ENCODE measurements at places on chromosomes 11 and 22.

DNA sequence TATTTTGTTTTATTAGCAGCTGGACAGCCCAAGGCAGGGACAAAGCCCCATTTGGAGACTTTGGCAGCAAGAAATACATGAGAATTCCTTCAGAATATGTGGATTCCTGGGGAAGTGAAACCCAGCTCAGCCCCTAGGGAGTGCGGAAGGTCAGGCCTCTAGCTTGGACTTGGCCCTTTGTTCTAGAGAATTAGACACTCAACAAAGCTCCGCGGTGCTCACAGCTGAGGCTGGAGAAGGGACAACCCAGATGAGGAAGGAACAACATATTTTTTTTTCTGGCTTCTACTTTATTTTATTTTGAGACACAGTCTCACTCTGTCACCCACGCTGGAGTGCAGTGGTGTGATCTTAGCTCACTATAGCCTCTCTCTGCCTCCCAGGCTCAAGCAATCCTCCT lies 44.7 kb upstream of the SEPTIN5 start:
- DNase-seq, result no peak

DNA sequence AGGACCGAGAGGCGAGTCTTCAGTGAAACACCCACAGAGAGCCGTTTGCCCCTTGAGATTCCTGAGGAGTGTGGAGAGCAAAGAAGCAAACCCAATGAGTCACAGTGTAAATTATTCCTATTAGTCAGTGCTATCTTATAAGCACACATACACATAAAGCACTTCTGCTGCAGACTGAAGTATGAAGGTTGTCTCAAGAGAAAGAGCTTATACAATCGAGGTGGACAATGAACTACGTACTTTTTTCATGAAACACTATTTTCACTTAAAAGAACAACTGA lies 37.3 kb downstream of the GALNT18 start:
- DNase-seq, result no peak

GRCh38 chr11:2588809-2589537 lies 110.8 kb downstream of the KCNQ1OT1 start:
- DNase-seq, result no peak

DNA sequence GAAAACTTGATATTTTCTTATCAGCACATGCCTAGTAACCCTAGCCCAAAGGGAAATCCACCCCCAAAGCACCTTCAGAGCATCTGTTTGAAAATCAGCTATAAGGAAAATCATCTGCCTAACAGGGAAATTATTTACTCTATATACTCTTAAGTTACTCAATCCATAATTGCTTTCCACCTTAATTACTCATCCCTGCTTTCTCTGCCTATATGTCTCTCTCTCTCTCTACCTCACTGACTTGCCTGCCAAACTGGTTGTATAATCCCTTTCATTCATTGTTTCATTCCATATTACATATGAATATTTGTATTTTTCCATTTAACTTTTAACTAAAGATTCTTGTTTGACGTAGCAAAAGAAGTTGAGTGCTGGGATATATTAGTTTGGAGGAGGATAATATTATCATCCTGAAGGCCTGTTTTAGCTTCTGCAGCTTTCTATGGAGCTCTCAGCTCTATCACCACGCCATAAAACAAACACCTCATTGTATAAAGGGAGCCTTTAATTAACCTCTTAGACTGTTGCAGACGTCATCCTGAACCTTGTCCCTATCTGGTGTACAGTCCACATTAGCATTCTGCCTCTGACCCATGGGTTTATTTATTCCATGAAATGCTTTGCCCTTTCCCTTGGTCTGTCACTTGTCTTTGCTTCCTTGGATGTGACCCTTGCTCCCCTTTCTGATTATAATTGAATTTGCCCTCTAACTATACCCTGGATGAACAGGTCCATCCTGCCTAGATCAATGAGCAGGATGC lies 98.9 kb downstream of the INSC start:
- DNase-seq, result no peak

GRCh38 chr11:130389335-130389935 lies 39.0 kb downstream of the ADAMTS8 start:
- peak; percentile 27 for DNase-seq

GRCh38 chr11:83583757-83584366 lies 297.7 kb upstream of the CCDC90B start:
- DNase-seq, result no peak

DNA sequence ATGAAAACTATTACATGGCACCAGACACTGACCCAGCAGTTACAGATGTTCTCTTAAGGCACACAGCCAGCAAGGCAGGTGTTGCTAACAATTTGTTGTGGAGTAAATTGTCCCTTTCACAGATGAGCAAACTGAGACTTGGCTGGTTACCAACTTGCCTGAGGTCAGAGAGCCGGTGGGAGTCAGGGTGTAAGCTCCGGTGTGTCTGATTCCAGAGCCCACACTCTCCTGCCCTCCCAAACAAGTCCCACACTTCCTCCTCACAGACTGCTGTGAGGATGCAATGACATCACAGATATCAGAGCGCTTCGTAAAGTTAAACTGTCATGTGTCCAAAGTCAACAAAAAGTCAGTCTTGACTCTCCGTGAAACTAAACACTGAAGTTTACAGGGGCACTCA lies 12.5 kb downstream of the GDPD5 start:
- no peak for DNase-seq

GRCh38 chr11:9041747-9042146 lies 37.9 kb upstream of the NRIP3 start:
- DNase-seq, result no peak

DNA sequence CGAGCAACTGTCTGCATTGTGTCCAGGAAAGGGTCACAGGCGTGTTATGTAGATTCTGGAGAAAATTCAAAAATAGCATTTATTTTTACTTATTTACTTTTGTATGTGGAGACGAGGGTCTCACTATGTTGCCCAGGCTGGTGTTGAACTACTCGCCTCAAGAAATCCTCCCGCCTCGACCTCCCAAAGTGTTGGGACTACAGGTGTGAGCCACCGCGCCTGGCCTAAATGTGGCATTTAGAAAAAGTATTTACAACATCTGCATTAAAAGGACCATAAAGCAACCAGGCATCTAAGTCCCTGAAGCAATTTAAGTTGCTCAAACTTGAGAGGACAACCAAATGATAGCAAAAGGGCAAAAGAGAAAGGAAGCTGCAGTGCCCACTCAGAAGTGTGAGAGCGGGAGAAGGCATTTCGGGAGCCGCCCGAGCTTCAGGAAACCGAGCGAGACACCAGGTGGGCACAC lies 595 bp downstream of the TRIM66 start:
- DNase-seq, result no peak

DNA sequence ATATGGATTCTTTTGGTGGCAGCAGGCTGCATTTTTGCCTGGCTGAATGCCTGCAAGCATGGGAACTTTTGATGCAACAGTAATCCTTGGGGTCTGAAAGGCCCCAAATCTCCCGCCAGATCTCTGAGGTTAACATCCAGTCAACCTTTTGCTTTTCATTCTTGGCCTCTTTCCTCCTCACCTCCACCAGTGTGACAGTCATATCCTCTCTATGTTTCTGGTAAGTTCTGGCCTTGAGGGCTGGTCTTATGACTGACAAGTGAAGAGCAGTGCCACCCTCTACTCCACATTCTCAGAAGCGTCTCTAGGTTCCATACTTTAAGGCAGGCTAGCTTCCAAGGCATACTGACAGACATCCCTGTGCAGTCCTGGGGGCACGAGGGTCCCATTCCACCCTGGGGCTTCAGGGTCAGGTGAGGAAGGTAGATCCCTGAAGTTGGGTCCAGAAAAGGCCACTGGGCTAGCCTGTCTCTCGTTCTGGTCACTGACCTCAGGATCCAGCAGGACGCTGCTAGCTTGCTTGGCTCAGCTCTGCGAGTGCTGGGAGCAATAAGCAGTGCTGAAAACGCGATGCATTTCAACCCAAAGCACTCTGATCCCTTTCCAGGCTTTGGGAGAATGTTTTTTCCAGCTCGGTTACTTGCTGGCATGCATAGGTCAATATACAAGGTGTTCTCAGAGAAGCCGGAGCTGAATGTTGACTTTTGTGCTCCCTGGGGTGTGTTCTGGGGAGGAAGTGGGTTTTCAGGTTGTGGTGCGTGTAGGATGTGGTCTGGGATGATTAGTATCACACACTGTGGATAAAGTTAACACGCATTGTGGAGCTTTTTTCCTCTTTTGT lies 75.2 kb downstream of the PTPRJ start:
- peak; percentile 29 for DNase-seq

DNA sequence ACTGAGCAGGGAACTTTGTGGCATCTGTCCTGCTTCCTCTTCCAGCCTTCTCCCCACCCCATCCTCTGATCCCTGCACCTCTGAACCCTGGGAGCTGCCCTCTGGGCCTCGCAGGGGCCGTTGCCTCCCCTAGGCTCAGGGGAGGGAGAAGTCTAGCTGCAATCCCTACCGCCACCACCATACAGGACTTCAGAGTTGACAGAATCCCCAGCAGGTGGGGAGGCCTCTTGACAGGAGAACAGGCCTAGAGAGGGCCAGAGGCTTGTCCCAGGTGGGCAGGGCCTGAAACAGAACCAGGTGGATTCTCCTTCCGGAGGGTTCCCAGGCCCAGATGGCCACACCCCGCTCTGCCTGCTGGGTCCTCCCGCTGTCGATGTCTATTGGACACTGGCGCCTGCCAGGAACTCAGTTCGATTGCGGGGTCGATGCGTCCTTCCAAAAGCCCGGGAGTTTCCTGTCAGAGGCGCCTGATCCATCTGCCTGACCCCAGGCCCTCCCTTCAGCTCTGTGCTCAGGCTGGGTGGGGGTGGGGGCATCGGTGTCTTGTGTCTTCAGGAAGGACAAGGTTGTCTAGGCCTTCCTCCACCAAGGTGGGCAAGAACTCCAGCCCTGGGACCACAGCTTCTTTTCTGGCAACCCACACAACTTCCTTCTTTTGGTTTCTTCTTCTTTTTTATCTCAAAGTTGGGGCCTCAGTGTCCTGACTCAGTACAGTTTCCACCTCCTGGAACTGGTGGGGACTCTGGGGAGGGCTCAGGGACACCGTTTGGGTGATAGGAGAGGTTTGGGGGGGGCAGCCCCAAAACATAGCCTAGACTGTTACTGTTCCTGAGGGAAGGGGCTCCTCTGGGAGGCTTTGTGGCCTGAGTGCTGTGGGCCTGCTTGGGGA lies 6.4 kb downstream of the STARD10 start:
- no peak for DNase-seq

GRCh38 chr11:18061351-18061750 lies 15.3 kb upstream of the TPH1 start:
- no peak for DNase-seq

DNA sequence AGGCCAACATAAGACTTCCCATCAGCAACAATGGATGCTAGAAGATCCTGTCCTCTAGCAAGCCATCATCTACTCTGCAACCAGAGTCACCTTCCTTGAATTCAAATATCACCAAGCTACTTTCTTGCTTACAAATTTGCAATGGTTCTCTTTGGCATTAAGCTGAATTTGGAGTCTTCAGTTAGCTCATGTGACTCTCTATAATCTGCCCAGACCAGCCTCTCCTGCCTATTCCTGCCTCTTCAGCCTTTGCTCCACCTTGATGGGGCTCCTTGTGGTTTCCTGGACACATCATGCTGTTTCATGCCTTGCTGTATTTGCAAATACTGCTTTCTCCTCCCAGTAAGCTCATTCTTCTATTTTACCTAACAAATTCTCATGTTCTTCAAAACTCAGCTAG lies 82.3 kb downstream of the RASSF10 start:
- no peak for DNase-seq

GRCh38 chr11:34364102-34364501 lies 6.3 kb upstream of the ABTB2 start:
- no peak for DNase-seq

DNA sequence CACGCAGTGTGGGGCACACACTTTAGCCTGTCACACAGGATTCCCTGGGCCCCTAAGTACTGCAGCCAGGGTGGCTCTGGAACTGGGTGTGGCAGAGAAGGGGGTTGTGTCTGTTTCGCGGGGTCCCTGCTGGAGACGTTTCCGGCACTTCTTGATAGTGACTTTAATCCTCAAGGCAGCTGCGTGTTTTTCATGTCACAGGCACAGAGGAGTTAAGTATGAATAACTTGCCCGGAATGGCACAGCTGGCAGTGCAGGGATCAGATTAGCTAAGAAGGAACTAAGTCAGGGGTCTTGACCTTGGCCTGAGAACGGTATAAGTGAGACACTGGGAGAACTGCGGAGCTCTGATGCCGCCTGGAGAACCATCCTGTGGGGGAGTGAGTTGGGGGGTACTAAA lies 7.5 kb upstream of the KRTAP5-7 start:
- no peak for DNase-seq

DNA sequence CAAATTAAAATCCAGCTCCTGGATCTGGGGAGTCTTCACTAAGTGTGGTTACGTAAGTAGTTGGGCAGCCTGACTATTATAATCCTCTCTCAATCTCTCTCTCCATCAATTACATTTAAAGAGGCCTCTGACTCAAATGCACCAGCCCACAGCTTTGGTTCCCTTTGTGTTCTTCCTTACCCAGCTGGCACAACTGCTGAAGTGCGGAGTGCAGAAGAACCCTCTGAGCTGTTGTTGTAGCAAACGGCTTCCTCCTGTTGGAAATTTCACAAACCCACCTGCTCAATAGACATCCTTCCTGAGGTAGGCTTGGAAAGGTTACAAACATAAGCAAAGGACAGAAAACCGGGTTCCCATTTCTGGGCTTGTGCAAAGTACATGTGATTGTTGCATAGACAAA lies 17.0 kb upstream of the SORL1 start:
- no peak for DNase-seq

GRCh38 chr11:102325088-102325487 lies 7.8 kb downstream of the BIRC3 start:
- no peak for DNase-seq

DNA sequence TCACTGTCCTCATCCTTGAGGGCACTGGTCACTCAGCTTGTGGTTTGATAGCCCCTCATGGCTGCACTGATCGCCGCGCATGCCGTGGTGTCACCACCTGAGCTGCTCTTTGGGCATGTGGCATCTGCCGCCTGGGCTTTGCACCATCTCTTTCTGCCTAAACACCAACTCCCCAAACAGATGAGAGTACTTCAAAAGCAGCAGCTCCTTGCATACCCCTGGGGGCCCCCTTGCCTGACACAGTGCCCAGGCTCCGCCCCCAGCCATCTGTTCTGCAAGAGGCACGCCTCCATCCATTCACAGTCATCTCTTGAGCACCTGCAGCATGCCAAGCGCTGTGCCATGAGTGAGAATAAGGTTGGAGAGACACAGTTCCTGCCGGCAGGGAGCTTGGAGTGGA lies 104.5 kb upstream of the B3GAT1 start:
- peak; percentile 4 for DNase-seq

GRCh38 chr22:32206774-32207758 lies 2.2 kb upstream of the RFPL2 start:
- DNase-seq, result no peak

DNA sequence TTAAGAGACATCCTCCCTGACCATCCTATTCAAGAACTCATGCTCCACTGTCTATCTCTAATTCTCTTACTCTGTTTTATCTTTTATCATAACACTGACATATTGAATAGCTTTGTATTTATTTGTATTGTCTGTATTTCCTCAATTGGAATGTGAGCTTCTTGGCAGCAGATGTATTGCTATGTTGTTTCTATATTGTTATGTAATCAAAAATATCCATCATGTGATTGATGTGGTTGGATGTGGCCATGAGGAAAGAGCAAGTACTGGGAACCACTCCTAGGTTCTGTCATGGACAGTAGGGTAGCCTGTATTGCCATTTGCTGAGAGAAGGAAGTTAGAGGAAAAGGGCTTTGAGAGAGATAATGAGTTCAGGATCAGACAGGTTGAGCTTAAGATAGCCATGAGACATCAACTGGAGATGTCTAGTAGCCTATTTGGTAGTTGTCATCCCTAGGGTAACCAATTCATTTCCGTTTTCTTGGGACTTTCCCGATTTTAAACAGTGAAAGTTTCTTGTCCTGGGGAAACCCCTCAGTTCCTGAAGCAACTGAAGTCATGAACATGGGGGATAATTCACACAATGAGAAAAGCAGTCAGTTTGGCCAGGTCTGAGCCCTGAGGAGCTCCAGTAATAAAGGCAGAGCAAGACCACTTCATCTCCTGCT lies 404.5 kb downstream of the INSC start:
- DNase-seq, result no peak
